HS-27A (cell line): ENCODE measurements at places on chromosomes 16 and 17.
A peak's percentile ranks its signal among the peaks of the same experiment; 100 is the strongest.

DNA sequence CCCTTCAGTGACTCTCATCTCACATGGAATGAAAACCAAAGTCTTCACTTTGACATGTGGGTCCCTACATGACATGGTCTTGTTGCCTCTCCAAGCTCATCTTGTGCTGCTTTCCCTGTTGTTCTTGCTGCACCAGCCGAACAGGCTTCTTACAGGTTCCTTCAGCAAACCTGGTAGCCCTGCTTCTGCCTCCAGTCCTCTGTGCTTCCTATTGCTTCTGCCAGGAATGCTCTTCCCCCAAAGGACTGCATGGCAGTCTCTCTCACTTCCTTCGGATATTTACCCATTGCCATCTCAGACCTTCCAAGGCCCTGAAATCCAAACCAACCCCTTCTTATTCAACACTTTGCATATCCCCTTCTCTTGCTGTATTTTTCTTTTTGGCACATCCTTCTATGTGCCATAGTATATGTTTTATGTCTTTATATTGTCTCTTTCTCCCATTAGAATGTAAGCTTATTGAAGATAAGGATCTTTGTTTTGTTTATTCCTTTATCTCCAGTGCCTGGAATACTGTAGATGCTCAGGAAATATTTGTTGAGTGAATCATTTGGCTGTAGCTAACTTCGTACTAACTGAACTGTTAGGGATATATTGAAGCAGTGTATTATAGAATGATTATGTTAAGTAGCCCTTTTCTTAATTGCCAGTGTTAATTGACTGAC lies 57.9 kb upstream of the SLC12A3 start:
- DNase-seq: peak; percentile 59

DNA sequence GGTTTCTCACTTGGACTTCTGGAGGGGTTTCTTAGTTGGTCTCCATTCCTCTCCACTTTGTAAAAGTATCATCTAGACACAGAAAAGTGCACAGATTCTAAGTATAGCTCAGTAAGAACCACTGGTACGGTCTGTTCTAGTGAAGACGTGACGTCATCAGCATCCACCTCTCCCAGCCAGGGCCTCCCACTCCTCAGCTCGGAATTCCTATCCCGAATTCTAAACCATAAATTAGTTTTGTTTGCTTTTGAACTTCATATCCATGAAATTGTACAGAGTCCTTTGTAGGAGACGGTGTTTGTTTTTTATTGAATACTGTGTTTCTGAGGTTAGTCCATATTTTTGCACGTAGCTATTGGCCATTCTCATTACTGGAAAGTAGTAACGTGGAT lies 25.5 kb downstream of the FOXK2 start:
- DNase-seq: no peak

DNA sequence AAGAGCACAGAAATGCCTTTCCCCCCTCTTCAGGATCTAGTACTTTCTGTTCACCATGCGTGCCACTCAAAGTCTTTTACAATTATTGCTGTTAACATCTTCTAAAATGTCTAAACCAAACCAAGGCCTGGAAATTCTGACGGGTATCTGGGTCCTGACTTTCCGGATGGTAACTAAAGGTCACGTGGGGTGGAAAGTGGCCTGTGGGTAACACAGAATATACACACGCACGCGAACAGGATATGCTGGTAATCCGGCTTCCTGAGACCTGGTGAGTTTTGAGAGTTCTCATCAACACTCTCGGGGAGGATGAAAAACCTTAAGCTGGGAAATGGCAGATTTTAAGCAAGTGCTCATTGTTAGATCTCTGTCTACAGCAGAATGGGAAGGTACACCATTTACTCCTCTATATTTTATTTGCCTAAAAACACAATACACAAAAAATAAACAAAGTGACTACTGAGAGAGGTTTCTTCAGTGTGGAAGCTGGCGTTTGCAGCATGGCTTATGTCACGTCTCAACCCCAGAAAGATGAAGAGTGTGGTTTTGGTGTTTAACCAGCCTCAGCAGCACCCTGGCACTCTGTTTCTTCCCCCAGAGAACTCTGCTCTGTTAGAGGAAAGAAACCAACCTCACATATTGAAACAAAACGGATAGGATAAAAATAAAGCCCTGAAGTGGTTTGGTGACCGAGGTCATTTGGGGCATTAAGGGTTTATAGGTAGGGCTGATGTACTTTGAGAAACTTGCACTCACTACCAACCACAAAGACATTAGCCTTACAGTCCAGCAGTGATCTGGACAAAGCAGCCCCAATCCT lies 37.3 kb downstream of the SMG6 start:
- DNase-seq: no peak

DNA sequence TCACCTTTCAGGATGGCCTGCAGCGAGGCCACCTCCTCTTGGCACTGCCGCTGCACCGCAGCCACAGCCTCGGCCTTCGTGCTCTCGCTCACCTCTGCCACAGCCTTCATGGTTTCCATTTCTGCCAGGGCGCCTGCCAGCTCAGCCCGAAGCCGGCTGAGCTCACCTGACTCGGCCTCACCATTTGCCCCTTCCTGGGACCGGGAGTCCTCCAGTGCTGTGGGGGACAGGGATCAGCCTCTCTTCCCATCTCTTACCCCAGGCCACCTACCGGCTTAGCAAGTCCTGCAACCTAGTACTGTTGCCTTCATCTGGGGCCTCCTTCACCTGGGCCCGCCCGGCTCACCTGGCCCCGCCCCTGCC lies 658 bp downstream of the RABEP2 start:
- DNase-seq: no peak

DNA sequence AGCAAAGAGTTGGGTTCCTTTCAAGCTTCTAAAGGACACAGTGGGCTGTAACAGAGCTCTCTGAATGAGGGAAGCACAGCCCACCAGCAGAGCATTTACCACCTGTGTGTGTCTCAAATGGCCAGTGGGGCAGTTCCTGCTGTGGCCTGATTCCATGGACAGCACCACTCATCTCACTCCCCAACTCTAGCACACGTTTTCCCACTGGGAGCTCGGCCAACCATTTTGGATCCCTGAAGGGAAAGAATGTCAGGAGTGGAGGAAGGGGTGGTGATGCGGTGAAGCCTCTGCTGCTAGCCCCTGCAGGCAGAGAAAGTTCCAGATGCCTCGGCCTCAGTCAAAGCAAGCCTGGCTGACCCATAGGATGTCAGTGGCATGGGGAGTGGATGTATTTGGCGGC lies 86.6 kb downstream of the PLXDC1 start:
- DNase-seq: no peak

DNA sequence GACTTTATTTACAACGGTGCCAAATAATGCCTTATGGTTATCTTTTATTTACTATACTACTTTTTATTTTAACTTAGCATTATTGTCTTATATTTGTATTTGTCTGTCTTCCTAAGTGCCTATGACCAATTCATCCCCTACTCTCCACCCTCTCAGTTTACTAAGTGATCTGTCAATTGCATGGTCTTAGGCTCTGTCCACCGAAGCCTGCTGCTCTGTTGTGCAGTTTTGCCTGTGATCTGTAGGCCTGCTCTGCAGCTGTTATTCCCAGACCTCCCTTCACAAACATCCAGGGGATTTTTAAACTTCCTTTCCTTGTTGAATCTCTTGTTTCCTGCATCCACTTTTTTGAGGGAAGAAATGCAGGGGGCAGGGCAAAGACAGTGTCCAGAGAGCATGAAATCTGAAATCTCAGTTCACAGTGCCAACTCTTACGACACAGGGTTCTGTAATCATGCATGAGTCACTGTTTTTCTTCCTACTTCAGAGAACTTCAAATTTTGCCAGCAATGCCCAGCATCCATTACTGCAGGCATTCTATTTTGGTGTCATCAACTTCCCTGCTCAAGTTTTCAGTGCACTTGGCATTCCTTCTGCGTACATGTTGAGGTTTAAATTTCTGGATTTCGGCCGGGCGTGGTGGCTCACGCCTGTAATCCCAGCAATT lies 11.4 kb downstream of the SLFN5 start:
- DNase-seq: peak; percentile 66

DNA sequence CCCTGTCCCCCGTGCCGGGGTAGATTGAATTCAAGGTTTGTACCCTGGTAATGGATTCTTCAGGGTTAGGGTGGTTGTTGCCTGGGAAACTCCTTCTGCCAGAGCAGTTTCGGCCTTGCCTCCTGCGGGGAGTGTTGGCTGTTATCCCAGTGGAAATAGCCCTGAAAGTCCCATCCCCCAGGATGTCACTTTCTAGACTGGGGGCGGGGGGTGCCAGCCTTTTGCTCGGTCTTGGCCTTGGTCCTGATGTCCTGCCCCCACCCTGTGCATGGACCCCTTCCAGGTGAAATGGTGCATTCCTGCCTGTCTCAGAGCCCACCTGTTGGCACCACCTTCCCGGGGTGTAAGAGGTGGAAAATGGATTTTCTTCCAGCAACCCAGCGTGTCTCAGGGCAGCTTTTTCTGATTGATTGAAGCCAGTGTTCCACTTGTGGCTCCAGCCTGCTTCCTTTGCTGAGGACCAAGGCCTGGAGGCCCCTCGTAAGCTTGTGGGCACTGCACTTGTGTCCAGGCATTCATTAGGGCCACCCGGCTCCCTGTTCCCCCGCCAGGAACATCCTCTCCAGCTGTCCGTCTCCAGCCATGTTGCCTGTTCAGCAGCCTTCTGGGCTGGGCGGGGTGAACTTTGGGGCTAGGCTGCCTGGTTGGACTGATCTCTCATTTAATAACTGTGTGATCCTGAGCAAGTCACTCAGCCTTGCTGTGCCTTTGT lies 25.6 kb downstream of the MGAT5B start:
- no peak for DNase-seq

- no peak for DNase-seq
Observed at GRCh38 chr17:76865174-76865573, 3.0 kb upstream of the MGAT5B start.

GRCh38 chr17:6387858-6388257 lies 47.1 kb downstream of the AIPL1 start:
- no peak for DNase-seq

DNA sequence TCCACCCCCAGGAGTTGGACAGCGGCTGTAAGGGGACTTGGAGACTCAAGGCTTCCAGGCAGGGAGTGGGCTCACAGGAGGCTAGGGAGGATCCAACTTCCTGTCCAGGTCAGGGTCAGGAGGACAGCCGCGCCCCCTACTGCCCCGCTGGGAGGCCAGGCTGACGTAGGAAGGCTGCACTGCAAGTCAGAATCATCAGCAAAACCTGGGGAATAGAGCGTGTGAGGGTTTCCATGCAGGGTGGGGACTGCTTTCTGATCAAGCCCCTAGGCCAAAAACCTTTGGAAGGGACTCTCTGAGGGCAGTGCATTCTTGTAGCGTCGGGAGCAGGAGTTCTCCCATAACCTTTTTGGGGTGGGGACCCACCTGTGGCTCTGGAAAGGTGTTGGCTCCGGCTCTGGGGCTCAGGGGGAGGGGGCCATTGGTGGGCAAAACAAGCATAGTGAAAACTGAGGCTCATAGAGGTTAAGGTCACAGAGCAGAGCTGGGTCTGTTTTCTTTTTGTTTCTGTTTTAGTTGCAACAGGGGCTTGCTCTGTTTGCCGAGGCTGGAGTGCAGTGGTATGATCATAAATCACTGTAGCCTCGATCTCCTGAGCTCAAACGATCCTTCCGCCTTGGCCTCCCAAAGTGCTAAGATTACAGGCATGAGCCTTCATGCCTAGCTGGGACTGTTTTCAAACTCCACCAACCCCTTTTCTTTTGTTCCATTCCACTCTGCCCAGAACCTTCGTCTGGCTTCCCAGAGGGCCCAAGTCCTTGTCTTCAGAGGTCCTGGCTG lies 22.1 kb downstream of the RAI1 start:
- DNase-seq: no peak

DNA sequence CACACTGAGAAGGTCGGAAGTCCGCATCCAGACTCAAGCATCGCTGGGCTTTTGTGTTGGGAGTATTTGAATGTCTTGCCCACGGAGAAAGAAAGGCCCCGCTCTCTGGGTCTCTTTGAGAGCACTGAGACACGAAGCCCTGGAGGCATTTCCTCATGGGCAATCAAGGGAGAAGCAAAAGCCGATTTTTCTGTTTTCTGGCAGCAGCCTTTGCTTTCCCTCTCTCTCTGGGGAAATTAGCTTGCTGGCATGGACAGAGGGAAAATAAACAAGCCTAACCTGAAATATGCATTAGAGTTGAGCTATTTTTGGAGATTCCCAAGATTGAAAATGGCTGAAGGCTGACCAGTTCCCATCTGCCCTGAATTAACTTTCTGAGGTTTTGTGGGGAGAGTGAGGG lies 238.7 kb downstream of the HAPSTR1 start:
- no peak for DNase-seq

DNA sequence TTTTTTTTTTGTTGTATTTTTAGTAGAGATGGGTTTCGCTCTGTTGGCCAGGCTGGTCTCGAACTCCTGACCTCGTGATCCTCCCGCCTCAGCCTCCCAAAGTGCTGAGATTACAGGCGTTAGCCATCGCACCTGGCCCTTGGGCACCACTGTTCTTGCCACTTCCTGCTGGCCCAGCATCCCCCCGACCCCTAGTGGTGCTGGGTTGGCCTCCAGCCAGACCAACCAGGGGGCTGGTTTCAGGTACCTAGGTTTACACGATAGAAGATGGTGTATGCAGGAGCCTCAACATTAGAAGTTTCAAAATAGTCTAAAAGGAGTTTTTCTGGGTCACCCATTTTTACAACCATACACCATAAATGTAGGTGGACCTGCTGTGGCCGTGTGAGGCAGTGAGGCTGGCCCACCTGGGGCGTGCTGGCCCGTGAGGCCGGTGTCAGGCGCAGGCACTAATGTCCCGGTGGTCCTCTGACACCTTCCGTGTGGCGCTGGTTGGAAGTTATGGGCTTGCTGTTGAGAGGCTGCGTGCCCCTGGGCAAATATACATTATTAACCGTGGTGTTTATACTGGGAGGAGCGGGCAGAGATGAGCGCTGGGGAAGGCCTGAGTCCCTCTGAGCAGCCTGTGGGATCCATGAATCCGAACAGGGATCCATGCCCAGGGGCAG lies 43.5 kb downstream of the CFAP20 start:
- no peak for DNase-seq

- no peak for DNase-seq
Observed at GRCh38 chr17:19372439-19372838, 5.9 kb upstream of the MAPK7 start.

DNA sequence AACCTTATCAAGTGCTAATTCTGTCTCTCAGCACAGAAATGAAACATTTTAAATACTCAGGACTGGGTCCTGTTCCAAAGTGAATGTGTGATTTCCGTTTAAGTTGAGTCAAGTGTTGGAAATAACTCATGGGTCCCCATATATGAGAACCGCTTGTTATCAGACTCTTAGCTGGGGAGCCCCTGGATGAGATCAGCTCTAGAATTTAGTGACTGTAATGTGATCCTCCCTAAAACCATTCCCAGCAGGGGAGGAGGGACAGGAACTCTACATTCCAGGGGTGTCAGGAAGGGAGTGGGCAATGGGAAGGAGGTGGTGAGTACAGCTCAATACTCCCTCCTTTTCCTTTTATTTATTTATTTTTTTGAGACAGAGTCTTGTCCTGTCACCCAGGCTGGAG lies 37.5 kb downstream of the OTOA start:
- no peak for DNase-seq
